ENCODE measurements at places on chromosomes 16 and 17.

DNA sequence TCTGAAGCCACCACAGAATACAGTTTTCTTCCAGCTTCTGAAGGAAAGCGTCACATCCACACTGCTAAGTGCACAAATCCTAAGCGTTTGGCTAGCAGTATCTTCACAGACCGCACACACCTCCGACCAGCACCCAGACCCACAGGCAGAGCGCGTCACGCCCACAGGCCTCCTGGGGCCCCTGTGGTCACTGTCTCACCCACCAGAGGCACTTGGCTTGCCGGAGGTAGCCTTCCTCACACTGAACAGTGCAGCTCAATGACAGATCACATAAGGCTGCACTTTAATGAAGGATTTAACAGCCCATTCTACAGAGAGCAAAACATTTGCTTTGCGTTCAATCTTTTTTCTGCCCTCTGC is 21.2 kb downstream of the SPHK1 start:
- DNase-seq, result no peak

- DNase-seq, result no peak
These were observed 8.5 kb upstream of the COG1 start for GRCh38 chr17:73184136-73184993.

- DNase-seq, result no peak
These were observed 7.0 kb upstream of the ADAT1 start for GRCh38 chr16:75630052-75630451.

GRCh38 chr16:52203096-52203495 is 343.8 kb downstream of the TOX3 start:
- no peak for DNase-seq

DNA sequence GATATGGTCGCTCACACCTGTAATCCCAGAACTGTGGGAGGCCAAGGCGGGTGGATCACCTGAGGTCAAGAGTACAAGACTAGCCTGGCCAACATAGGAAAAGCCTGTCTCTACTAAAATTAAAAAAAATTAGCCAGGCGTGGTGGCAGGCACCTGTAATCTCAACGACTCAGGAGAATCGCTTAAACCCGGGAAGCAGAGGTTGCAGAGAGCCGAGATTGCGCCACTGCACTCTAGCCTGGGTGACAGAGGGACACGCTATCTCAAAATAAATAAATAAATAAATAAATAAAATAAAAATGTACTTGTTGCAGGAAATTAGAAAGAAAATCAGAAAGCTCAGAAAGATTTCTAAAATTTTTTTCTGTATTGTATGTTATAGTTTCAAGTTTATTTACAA is 113.9 kb downstream of the LITAF start:
- DNase-seq, result no peak

DNA sequence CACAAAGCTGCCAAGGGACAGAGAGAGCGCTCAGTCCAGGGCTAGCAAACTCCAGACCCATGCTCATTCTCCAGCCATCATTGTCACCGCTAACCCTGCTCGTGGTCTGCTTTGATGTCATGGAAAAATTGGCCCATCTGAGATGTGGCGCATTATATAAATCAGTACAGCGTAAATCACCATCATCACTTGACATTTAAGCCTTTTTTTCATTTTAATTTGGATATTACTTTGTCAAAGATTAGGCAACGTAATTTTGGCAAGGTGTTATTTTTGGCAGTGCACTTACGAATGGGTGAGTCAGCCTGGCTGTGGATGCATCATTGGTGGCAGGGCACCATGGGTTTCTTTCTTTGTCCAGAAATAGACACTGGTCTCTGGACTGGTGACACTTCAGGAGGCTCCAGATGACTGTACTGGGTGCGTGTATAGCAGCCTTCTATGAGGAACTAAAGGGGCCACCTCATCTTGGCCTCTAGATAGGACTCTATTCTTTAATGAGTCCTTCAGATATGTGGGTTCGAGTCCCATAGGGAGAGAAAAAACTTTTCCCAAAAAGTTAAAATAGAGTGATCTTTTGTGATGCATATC is 166.3 kb downstream of the MSI2 start:
- DNase-seq, result no peak
